ENCODE measurements at places on chromosomes 1 and 21. TPM values are rescaled to one million over a fixed set of nuclear protein-coding genes. Genes with fewer than 3 reads are reported as not detected.

GRCh38 chr1:223046011-223046410, 97.0 kb downstream of the TLR5 start:
- H3K27me3 ChIP-seq = no peaks in the 10 kb centered on the region
- H3K36me3 ChIP-seq = no peaks in the 10 kb centered on the region
- no peak overlapping the region for H3K4me3 ChIP-seq
- DNase-seq = no peak

- no peaks in the 10 kb centered on the region for H3K36me3 ChIP-seq
- peak; percentile 67 for DNase-seq
- peaks cover 5% of the 10 kb centered on the region for H3K4me1 ChIP-seq
Observed at GRCh38 chr1:244918421-244919319, 54.3 kb upstream of the HNRNPU start.

- no peak overlapping the region for H3K4me3 ChIP-seq
- no peaks in the 10 kb centered on the region for H3K4me1 ChIP-seq
- no peak overlapping the region for H3K27ac ChIP-seq
- no peak for DNase-seq
- no peaks in the 10 kb centered on the region for H3K36me3 ChIP-seq
Observed at GRCh38 chr1:165858364-165858823, 31.0 kb downstream of the UCK2 start.

Gene IRF6
- total RNA-seq = 8.7 TPM

Gene GJA8
- total RNA-seq = 10.2 TPM

Gene S100A13
- total RNA-seq = 54.2 TPM
